NAMALWA (cell line): ENCODE measurements at places on chromosomes 13 and 19.

DNA sequence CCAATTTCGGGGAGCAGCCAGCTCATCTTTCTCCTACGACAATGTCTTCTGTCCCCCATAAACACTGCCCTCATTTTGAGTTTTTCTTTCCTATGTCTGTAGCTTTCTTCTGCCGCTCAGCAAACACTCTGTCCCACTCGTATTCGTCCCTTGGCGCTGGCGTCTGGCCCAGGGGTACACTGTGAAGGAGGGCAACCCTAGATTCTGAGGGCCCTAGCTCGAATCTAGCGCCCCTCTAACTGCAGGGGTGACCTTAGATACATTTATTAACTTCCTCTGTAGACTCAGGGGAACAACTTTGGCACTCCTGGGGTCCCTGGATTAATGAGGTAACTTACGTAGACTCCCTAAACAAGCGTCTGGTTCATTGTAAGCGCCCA lies 677 bp upstream of the LRCH1 start:
- no peak for DNase-seq

DNA sequence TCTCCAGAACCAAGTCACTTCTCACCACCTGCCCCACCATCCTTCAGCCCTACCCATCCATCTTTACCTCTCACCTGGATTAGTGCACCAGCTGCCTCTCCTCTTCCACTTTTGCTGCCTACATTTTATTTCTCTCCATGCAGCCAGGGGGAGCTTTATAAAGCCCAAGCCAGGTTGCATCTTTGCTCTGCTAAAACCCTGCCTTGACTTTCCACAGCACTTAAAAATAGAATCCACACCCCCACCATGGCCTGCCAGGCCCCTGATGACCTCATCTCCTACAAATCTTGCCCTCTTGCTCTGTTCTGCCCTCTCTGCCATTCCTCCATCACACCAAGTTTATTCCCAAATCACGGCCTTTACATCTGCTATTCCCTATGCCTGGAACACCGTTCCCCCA lies 1.8 kb downstream of the HOOK2 start:
- DNase-seq: peak; percentile 68

- peak; percentile 68 for DNase-seq
These were observed at the start of gene TNFSF13B for GRCh38 chr13:108269601-108270328. TSS of gene TNFSF13B (plus strand) at chr13:108269718. CDS start at chr13:108269896, 178 bp downstream.

DNA sequence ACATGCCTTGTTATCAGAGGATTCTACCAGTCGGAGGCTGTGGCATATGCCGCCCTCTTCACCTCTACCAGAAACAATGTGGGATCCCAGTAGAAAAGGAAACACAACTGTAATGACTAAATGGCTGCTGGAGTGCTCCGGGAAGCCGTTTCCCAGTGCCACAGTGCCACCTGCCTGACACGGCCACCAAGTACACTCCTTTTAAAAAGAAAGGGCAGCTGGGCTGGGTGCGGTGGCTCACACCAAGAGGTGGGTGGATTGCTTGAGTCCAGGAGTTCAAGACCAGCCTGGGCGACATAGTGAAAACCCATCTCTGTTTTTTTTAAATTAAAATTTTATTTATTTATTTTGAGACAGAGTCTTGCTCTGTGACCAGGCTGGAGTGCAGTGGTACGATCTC lies 67.3 kb downstream of the TRPM4 start:
- DNase-seq: peak; percentile 77

GRCh38 chr13:68066879-68067513 lies 836.9 kb upstream of the PCDH9 start:
- DNase-seq: no peak

- no peak for DNase-seq
These were observed 67.1 kb downstream of the RASA3 start for GRCh38 chr13:114065141-114065925.

GRCh38 chr13:106530980-106531481 lies 4.4 kb downstream of the EFNB2 start:
- no peak for DNase-seq

DNA sequence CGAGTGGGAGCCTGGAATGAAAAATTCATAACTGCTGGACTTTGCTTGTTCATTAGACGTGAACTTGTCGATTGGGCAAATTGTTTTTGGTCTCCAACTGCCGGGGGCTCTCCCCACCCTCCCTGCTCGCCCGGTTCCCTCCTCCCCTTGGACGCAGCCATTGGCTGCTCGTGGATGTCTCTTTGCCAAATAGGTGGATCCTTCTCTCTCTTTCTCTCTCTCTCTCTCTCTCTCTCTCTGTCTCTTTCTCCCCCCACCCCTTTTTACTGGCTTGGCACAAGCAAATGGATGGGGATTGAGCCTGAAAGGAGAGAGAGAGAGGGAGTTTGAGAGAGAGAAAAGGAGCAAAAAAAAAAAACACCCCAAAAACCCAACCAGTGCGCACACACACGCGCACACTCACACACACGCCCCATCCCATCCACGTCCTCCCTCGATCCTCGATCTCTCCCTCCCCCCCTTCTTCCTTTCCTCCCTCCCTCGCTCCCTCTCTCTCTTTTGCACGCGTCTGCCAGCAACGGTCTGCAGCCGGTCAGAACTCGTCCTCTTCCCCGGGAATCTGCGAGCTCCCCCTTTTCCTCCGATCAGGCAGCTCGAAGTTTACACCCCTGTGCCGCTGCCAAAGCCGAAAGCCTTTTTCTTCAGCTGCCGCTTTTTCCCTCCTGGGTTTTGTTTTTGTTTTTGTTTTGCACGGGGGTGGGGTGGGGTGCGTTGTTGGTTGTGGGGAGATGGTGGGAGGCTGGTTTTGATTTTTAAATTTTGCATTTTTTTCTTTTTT lies 27.8 kb downstream of the NFIX start:
- no peak for DNase-seq

DNA sequence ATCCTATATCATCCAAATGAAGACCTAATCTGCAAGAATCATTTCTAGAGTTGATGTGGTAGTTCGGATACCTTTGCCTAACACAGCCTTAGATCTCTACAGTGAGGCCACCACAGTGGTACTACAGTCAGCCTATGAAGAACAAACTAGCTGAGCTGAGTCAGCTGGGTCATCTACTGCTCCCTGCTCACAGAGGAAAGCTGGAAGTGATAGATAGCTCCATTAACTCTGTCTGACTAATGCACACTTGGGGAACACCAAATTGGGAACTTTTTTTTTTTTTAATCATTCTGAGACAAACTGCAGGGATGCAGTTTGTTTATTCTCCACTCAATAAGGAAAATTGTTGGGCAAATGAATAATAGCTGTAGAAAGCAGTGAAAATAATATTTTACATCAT lies 1160.6 kb downstream of the PCDH9 start:
- no peak for DNase-seq
